ENCODE measurements at places on chromosomes 5 and 9. TPM values are rescaled to one million over a fixed set of nuclear protein-coding genes. Genes with fewer than 3 reads are reported as not detected.

The SPINK6 gene
- not detected for total RNA-seq

The BARX1 gene
- total RNA-seq: not detected

The PLEKHG4B gene
- total RNA-seq: 0.10 TPM

The SLC35D2 gene
- 8.5 TPM for total RNA-seq

The OMD gene
- not detected for total RNA-seq

The PCDHA1 gene
- total RNA-seq: not detected

The AJM1 gene
- 4.0 TPM for total RNA-seq

The FCN2 gene
- not detected for total RNA-seq

The WHRN gene
- total RNA-seq: 1.2 TPM

The SPATA31A3 gene
- not detected for total RNA-seq

The P4HA2 gene
- 2.3 TPM for total RNA-seq

The CXCL14 gene
- total RNA-seq: not detected

The PPWD1 gene
- 61.7 TPM for total RNA-seq

The PCDHGB3 gene
- total RNA-seq: 0.12 TPM

The TMEM167A gene
- total RNA-seq: 69.1 TPM

The DNAJC21 gene
- total RNA-seq: 57.6 TPM

The MSMP gene
- total RNA-seq: not detected

The PCDH12 gene
- 0.73 TPM for total RNA-seq

The BTNL8 gene
- not detected for total RNA-seq

The SYNPO gene
- 0.08 TPM for total RNA-seq

The ANKRD31 gene
- total RNA-seq: 0.17 TPM

The SH3GLB2 gene
- total RNA-seq: 111 TPM

The OR1Q1 gene
- total RNA-seq: not detected

The PPP6C gene
- 50.3 TPM for total RNA-seq

The PCDHGB5 gene
- total RNA-seq: not detected

The IPO11 gene
- 27.3 TPM for total RNA-seq

The ADAMTS6 gene
- total RNA-seq: 2.8 TPM

The TRAF1 gene
- total RNA-seq: 64.3 TPM

The SEMA4D gene
- total RNA-seq: 334 TPM

The CCDC152 gene
- total RNA-seq: 5.2 TPM

The IL31RA gene
- total RNA-seq: not detected

The PAPPA gene
- not detected for total RNA-seq

The IL13 gene
- total RNA-seq: 2.8 TPM

The ATG10 gene
- 9.4 TPM for total RNA-seq

The FRRS1L gene
- total RNA-seq: not detected

The TLX3 gene
- total RNA-seq: not detected

The C9orf50 gene
- not detected for total RNA-seq

The SGCD gene
- total RNA-seq: not detected

The WDR38 gene
- not detected for total RNA-seq

The GAPT gene
- total RNA-seq: not detected

The CDK9 gene
- 99.4 TPM for total RNA-seq

The RNF183 gene
- total RNA-seq: not detected

The PDGFRB gene
- 1.9 TPM for total RNA-seq

The PCDHB15 gene
- not detected for total RNA-seq

The ANGPTL2 gene
- total RNA-seq: not detected

The TEX48 gene
- 0.83 TPM for total RNA-seq

The CDC20B gene
- 0.12 TPM for total RNA-seq

The ZBED3 gene
- total RNA-seq: 0.47 TPM

The PSD2 gene
- total RNA-seq: not detected

The RBM27 gene
- total RNA-seq: 36.3 TPM

The PCDHGA1 gene
- 0.05 TPM for total RNA-seq

The ORM2 gene
- not detected for total RNA-seq

The GPX3 gene
- not detected for total RNA-seq

The GFRA3 gene
- total RNA-seq: 0.15 TPM

The PCDHGB2 gene
- 0.10 TPM for total RNA-seq

Data from activated CD4-positive, alpha-beta T cell treated with anti-CD3 and anti-CD28 coated beads, Interleukin-2, amount 10 ng/mL, durations not matched to agents 7 days and 5 days (primary cell).